ENCODE measurements at places on chromosomes 1 and 21.

DNA sequence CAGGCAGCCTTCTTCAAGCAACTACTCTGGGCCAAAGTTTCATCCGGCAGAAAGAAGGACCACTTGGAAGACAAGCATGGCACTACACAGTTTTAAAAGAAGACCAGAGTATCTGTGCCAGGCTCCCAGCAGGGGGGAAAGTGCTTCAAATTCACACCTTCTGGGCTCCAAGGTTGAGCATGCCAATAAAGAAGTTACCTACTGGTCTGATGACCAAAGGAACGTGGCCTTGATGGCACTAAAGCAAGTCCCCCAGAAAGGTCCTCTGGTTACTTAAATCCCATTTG is 73.5 kb downstream of the CD46 start:
- no peak for DNase-seq

- peak; percentile 32 for DNase-seq
Observed at GRCh38 chr1:39672551-39672947, 642 bp upstream of the NT5C1A start.

DNA sequence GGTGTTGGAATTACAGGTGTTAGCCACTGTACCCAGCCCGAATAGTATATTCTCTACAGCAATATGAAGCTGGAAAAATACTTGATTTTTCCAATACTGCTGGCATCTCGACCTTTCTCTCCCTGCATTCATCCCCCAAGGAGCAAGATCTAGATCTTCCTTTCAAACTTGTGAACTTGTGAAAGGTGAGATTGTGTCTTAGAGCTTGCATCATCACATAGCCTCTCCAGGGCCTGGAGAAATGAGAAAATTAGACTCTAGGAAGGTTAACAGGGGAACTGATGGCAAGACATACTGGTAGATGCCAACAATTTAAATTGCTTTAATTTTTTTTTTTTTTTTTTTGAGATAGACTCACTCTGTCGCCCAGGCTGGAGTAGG is 2.1 kb downstream of the PRUNE1 start:
- no peak for DNase-seq

GRCh38 chr1:40780678-40781607 is 2.6 kb upstream of the KCNQ4 start:
- DNase-seq, result no peak

- peak; percentile 50 for DNase-seq
Observed at GRCh38 chr1:234495231-234495990, 16.4 kb upstream of the TARBP1 start.

- DNase-seq, result no peak
Observed at GRCh38 chr1:213245260-213245910, 194.3 kb downstream of the RPS6KC1 start.

- DNase-seq, result no peak
Observed at GRCh38 chr1:50970509-50970887, 453 bp downstream of the CDKN2C start.

- DNase-seq, result peak; percentile 67
Observed at GRCh38 chr1:64470665-64471217, 812 bp downstream of the CACHD1 start.

DNA sequence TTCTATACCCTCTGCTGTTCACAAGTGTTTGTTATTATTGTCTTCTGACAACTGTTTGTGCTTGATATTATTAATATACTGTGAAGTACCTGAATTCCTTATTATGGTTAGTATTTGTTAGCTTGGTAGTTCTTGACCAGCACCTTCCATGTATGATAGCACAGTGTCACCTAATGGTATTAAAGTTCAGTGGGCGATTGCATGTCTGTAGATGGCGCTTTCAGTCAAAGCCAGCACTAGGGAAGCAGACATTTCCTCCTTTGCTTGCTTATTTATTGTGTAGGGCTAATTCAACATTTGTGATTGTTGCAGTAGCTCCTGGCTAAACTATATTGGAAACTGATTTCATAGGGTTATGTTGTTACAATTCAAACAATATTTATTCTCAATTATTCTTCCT is 218.0 kb downstream of the ZP4 start:
- DNase-seq, result no peak

GRCh38 chr1:226525750-226526149 is 22.8 kb upstream of the STUM start:
- peak; percentile 49 for DNase-seq

- DNase-seq, result no peak
Observed at GRCh38 chr21:44524414-44525371, 15.3 kb downstream of the KRTAP10-1 start.

DNA sequence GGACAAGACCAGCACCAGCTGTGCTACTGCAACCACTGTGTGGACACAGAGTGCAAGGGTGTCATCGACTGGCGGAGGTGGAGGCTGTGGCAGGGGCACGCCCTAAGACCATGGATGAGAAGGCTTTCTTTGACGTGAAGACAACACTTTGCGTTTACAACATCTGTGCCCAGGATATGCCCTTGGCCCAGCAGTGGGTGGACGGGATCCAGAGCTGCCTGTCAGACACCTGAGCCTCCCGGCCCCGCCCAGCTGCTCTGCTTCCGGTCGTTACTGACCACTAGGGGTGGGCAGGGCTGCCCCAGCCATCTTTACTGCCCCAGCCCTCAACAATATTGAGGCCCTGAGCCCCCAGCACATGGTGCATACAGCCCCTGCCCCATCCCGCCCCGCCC is 21.4 kb upstream of the NPPB start:
- no peak for DNase-seq

- DNase-seq, result no peak
Observed at GRCh38 chr1:116033322-116033721, 57.0 kb downstream of the SLC22A15 start.

GRCh38 chr1:73770109-73770905 is 427.7 kb downstream of the LRRIQ3 start:
- DNase-seq, result no peak

DNA sequence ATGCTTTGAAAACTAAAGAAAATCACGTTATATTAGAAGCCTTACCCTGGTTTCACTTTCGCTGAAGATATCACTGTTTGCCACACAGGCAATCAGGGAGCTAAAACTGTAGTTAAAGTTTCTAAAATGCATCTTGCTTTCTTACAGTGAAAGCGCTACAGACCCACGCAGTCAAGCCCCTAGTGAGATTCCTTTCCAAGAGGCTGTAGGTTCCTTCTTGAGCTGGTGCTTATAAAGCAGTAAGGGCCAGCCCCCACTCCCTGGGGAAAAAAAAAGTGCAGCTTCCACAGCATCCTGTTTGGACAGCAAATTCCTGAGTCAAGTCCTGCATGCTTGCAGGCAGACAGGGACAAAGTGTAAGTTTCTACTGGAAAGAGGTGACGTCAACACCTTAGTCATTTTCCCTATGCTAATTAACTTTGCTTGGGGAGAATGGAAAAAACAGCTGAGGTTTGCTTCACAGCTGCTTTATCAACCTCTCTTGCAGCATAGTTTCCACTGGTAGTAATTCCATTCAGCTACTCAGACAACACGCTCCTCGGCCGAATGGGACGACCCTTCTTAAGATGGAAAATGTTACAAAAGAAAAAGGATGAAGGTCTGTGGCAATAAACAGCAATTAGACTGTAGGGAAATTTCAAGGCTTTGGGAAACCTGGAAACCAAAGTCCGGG is 14.7 kb upstream of the KCNE1 start:
- peak; percentile 92 for DNase-seq

GRCh38 chr21:40631211-40631610 is 215.7 kb downstream of the DSCAM start:
- peak; percentile 6 for DNase-seq

DNA sequence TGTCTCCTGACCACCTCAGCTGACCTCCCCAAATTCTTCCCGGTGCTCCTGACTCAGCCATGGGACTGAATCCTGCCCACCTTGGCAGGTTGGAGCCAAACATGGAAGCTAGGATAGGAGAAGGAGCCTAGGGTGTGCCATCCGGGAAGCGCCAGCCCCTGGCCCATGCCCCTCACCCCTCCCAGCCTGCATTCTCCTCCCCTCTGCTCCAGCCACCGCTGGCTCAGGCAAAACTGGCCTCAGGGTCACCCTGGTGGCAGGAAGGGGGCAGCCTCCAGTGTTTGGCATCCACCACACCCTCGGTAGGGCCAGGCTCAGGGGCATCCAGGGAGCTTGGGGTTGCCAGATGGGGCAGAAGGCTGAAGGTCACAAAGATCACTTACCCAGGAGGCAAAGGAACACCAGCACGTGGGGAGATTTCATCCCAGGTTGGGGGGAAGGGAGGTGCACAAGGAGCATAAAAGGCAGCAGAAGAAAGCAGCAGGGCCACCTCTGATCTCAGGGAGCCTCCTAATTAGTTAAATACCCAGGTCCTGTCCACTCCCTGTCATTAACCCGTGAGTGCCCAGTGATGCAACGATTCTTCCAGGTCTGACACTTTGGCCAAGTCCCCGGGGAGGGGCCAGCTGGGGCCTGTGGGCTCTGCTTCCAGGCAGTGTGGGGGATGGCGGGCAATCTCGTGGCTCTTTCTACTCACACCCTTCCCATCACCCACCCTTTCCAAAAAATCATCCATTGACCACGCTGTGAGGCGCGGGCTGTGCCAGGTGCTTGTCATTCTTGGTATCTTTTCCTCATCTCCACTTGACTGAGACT is at the start of gene PLA2G2E:
TSS of gene PLA2G2E (minus strand) at position 481 of the 816 bp plus-strand sequence. CDS start at position 423, 58 bp downstream.
- no peak for DNase-seq

GRCh38 chr1:204406621-204407020 is 5.0 kb downstream of the PPP1R15B start:
- DNase-seq, result no peak

GRCh38 chr1:21337454-21337927 is 47.2 kb upstream of the ECE1 start:
- no peak for DNase-seq

GRCh38 chr21:37932936-37933335 is 16.7 kb upstream of the KCNJ6 start:
- no peak for DNase-seq

GRCh38 chr1:1128454-1129139 is 12.7 kb upstream of the C1orf159 start:
- no peak for DNase-seq

GRCh38 chr1:88333086-88333695 is 350.9 kb upstream of the PKN2 start:
- no peak for DNase-seq

GRCh38 chr1:49163031-49163430 is 386.3 kb upstream of the BEND5 start:
- DNase-seq, result no peak

GRCh38 chr1:38829368-38829767 is 30.2 kb downstream of the RRAGC start:
- DNase-seq, result no peak

DNA sequence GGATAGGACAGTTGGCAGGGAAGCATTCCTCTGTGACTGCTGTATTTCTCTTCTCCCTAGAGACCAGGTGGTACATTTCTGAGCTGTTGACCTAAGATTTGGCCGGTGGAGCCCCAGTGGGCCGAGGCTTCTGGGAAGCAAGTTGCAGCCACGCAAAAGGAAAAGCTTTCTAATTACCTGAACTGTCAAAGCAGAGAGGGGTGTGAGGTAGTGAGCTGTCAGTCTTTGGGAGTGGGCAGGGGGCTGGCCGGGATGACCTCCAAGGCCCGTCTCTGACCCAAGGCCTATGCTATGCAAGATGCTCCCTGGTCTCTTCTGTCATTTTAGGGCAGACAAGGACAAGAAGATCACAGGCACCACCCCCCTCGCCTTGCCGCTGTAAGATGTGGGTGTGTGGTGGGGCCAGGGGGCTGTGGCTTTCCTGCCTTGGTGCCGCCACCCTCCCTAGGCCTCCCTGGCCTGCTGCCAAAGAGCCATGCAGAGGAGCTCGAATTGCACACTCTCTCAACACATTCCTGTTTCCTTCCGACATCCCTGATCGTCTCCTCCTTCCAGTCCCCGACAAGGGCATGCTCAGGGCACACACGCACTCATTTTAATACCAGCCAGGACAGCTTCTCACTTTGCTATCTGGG is 7.7 kb downstream of the PADI1 start:
- peak; percentile 71 for DNase-seq

DNA sequence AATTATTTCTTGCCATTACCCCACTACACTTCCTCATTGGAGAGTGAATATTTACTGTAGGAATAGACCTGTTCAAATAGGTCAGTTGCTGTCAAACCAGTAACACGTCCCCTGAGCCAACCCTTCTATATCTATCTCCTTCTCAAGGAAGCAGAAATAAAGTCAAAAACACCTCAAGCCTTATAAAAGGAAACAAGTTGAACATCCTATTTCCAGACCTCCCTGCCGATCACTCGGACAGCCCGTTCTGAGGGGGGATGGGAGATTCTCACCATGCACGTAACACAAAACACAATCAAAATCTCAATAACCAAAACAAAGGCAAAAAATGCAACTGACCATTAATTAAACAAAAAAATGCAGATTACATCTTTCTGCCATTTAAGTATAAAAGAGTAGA is 121.5 kb upstream of the KRTAP19-8 start:
- no peak for DNase-seq

DNA sequence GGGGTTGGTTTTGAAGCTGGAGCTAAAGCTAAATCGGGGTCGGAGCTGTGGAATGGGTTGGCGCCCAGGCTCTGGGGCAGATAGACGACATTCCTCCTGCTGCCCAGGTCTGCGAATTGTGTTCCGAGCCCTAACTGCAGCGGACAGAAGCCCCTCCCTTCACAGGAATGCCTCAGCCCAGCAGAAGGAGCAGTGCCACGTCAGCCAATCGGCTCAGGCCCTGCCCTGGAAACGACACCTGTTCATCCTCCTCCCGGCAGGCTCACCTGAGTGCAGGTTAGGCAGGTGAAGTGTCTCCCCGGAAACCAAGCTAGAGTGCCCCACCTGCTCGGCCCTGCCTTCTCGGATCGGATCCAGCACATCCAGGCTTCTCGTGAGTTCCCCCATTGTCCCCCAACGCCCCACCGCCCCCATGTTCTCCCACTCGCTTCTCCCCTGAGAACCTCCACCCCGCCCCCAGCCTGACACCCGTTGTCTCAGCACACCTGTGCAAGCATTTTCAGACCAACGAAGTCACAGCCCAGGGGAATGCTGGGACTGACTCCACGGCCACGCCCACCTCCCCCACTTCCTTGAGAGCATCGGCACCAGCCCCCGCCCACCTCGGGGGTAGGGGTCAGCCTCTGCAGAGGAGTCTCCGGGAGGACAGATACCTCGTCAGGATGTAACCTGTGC is 775 bp downstream of the TMEM125 start:
- peak; percentile 31 for DNase-seq

DNA sequence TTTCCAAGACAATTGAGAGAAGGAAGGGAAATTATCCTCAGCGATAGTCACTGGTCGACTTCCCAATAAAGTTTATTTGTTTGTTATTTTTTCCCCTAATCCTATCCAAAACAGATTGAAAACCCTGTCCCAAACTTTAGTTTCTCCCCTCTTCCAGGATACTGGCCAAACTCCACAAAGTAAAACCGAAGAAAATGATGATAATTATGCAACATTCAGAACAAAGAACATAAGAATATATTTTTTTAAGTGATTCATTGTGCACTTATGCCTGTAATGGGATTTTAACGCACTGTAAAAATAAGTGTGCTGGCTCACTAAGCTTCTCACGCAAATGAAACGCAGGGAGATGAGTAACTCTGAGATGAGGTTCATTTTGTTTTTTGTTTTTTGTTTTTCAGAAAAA is 6.0 kb downstream of the GLIS1 start:
- peak; percentile 68 for DNase-seq

GRCh38 chr21:34129901-34130715 is 56.7 kb downstream of the MRPS6 start:
- DNase-seq, result no peak

DNA sequence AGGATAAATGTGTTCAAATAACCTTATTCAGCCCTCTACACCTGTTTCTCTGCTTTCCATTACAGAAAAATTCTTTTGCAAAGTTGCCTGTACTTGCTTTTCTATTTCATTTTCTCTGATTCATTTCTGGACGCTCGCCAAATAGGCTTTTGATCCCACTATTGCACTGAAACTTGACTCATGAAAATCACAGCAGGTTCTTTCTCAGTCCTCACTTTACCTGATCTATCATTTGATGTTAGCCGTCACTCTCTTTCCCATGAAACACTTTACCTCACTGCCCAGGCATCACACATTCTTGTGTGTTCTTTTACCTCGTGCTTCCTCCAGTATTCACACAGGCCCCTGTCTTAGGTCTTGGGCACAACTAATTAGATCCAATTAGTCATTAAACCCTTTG is 26.2 kb downstream of the HSPA13 start:
- no peak for DNase-seq
